ENCODE measurements at places on chromosomes 13 and 19.

DNA sequence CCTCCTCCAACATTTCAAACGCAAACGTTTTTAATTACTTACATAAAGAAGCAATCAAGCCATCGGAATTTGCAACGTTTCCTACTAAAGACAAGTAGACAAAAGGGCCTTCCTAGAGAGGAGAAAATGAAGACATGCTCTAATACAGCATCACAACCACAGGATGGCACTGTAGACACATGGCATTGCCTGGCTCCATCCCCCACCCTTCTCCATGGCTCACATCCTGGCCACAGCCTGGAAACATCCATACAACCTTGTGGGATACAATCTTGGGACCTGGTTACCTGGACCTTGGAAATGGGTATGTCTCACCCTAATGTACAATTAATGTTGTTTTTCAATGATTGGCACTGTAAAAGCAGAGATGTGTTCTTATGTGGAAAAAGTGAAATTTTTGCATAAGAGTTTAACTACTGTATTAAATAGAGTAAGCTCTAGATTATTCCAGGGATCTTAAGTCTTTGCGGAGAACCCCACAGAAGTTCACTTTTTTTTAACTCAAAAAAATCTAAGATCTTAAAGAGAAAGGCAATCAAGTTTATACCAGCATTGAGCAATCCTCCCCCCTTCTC is 21.5 kb downstream of the EBPL start:
- DNase-seq = no peak

- no peak for DNase-seq
Measured at GRCh38 chr19:33383720-33384292, 10.3 kb downstream of the CEBPG start.

DNA sequence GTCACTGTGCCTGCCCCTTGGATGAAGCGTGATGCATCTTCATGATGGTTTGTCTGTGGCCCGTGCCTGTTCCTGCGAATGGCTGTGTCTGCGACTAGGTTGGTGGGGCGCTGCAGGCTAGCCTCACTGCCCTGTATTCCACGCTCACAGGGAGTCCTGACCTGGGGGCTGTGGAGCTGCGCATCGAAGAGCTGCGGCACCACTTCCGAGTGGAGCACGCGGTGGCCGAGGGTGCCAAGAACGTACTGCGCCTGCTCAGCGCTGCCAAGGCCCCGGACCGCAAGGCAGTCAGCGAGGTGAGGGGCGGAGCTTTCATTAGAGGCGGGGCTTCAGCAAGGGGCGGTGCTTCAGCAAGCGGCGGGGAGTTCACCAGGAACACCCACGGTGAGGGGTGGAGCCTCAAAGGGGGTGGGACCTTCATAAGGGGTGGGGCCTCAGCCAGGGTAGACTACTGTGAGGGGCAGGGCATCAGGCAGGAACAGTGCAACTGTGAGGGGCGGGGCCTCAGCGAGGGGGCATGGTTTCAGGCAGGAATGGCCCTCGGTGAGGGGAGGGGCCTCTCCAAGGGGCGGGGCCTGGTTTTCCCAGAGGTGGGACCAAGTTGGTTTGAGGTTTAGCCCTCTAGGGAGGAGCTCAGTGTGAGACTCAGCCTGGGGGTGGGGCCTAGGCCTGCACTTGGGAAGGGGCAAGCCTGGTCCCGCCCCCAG is 17.2 kb downstream of the PKN1 start:
- DNase-seq = no peak

GRCh38 chr19:46356149-46357055 is 9.5 kb downstream of the PPP5C start:
- no peak for DNase-seq

GRCh38 chr19:39778763-39779162 is at the start of gene LEUTX:
TSS of gene LEUTX (plus strand) at chr19:39778854. CDS start at chr19:39778921, 67 bp downstream.
- DNase-seq = no peak

DNA sequence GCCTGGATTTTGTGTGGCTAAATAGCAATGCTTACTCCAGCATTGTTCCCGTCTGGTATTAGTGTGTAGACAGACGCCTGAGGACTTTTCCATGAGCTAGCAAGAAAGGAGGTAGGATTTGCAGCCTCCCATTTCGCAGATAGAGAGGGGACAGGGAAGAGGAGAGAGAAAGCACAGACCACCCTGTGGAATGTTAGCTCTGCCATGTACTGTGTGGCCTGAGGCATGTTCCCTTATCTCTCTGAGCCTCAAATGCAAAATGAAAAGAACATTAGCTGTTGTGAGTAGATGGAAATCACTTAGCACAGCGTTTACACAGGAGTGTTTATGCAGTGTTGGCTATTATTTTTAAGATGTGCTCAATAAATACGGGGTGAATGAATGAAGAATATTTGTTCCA is 45.5 kb downstream of the OLFM4 start:
- DNase-seq = no peak

GRCh38 chr19:10544753-10545251 is 1.1 kb downstream of the ATG4D start:
- no peak for DNase-seq

DNA sequence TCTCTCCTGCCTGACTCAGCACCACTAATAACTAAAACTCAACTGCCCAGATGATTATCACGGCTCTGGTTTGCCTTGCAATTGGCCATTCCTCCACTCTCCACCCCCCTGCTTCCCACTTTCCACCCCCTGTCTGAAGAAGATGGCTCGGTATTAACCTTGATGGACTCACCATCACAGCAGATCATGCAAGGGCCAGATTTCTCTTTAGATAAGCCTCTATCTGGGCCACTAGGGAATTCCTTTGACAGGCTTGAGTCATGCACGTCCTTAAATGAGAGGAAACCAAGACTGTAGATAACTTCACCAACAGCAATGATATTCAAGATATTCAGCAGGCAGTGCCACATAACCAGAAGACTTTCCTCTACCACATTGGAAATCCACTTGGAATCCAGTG is 131.1 kb upstream of the NBEA start:
- DNase-seq = no peak

DNA sequence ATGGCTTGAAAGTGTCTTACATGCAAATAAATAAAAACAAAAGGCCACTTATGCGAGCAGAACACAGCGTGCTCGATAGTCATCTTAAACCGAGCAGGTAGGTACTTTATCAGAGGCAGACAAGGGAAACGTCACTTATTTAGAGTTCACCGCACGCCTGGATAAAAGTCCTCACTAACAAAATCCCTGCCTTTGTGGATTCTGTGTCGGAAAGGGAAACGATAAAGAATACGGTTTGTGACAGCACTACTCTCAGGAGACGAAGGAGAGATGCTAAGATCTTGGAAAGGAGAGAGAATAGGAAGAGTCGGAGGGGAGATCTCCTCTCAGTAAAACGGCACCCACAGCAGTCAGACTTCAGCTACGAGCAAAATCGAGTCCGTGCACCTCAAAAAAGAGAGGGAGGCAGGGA is 581 bp downstream of the RCBTB1 start:
- no peak for DNase-seq

- no peak for DNase-seq
Measured at GRCh38 chr13:45219123-45219891, 18.5 kb upstream of the KCTD4 start.

DNA sequence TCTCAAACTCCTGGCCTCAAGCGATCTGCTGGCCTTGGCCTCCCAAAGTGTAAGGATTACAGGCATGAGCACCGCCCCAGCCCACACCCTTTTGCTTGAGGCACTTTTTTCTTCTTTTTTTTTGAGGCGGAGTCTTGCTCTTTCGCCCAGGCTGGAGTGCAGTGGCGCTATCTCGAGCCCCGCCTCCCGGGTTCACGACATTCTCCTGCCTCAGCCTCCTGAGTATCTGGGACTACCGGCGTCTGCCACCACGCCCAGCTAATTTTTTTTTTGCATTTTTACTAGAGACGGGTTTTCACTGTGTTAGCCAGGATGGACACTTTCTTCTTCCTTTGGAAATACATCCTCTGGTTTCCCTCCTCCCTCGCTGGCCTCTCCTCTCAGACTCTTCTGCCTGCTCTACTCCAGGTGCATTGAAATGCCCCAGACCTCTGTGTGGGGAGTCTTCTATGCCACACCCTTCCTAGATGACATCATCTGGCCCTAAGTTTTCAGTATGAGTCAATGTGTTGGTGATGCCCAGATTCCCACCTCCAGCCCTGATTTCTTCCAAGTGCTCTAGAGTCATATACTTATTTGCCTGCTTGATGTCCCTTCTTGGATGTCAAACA is 20.7 kb upstream of the TPT1 start:
- DNase-seq = no peak

DNA sequence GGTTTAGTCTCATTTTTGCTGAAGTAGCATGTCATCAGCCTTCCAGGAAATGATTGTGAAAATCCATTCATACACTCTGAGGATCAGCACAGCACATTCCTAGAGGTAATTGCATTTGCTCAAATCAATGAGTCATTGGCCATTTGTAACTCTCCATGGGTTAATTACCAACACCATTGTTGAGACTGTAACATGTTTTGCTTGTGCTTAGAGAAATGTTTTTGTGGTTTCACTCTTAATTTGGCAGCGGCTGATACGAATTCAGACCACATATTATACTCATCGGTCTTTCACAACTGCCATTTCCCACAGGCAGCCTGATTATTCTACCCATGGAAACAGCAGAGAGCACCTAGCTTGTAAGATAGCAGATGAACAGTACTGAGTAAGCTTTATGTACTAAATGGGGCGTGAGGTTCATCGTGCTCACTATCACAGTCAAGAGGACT is 110.3 kb downstream of the NHLRC3 start:
- DNase-seq = no peak

GRCh38 chr19:33273881-33274662 is 28.3 kb downstream of the CEBPA start:
- DNase-seq = no peak

- no peak for DNase-seq
Measured at GRCh38 chr13:80782441-80782840, 441.5 kb upstream of the SPRY2 start.

GRCh38 chr19:44924243-44924725 is 9.9 kb downstream of the APOC1 start:
- DNase-seq = no peak

- DNase-seq = no peak
Measured at GRCh38 chr13:61927648-61928047, 512.0 kb upstream of the PCDH20 start.

DNA sequence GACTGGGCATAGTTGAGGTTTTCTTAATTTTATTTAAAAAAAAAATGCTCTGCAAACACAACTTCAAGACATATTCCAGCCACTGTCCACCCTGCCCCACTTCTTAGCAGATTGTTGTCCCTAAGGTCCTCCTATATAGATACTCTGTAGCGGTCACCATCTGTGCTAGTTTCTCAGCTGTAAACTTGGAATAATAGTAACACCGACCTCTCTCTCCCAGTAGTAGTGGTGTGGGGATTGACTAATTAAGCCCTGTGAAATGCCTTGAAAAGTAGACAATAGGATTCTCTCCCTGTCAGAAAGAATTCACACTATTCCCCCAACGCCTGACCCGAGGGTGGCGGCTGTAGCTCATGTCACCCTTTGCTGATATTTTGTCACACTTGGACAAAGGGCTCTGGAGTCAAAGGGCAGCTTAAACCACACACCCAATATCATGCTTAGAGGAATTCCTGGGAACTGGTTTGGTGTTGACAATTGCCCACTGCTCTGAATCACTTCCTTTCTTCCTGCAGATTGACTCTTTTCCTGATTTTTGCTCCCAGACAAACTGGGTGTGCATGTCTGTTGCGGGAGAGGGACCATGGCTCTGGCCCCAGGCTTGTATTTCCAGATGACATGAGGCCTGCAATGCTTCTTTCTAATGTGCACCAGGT is 9.2 kb upstream of the SERP2 start:
- DNase-seq = no peak

- no peak for DNase-seq
Measured at GRCh38 chr13:44120849-44121755, 241.4 kb downstream of the LACC1 start.

DNA sequence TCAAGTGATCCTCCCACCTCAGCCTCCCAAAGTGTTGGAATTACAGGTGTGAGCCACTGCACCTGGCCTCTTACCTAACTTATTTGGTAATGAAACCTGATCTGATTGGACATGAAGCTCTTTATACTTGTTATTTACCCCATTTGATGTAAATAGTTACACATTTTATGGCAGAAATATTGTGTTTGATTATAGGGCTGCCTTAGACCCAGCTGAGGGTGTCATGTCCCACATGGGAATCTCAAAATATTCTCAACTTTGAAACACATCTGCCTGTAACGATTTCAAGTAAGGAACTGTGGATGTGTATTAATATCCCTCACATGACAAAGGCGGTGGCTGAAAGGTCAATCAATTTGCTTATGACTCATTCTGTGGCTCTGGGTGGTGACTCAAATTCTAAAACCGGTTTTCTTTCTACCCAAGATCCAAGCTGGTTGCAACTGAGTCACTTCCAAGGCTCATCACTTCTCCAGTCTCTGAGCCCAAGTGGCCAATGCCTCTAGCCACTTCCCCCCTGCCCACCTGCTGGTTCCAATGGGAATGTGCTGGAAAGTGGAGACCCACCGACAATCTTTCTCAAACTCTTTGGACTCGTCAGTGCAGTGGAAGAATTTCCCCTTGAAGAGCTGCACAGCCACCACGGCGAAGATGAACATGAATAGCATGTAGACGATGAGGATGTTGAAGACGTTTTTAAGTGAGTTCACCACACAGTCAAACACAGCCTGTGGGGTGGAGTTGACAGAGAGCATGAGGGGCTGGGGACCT is 110.9 kb downstream of the IER2 start:
- DNase-seq = no peak

DNA sequence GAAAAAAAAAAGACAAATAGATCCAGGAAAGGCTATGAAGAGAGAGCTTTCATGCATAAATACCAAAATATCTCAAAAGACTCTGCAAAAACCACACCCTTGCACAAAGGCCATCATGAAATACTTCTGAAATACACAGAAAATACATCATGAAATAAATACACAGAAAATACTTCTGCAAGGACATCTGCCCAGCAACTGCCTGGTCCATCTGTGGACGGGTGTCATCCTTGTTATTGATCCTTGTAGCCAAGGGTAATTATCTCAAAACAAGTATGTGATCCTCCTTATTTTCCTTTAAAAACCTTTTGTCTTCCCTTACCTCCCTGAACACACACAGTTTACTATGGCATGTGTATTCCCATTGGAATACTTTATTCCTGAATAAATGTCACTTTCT is 6.9 kb downstream of the USPL1 start:
- no peak for DNase-seq

- DNase-seq = no peak
Measured at GRCh38 chr19:10776900-10777650, 58.9 kb downstream of the TMED1 start.

DNA sequence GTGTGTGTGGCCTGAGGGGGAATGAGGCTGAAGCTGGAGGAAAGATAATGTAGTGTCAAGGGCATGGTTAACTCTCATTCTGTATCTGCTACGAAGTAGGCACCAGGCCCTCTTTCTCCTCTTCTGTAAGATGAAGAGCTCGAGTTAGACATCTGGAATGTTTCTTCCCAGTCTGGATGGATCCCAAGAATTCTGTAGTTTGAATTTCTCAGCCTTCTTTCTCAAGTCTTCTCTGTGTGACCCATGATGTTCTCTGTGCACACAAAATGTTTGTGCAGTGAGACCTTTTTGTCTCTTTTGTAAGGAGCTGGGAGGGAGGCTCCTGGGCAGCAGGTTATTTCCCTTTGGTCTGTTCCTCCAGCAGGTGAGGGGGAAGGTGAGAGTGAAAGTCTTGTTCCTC is 13.7 kb downstream of the FGF9 start:
- DNase-seq = no peak

- no peak for DNase-seq
Measured at GRCh38 chr19:4157164-4157563, 3.7 kb downstream of the CREB3L3 start.

- no peak for DNase-seq
Measured at GRCh38 chr13:41791056-41791455, 169.9 kb downstream of the VWA8 start.
